ENCODE measurements at places on chromosomes 7 and 10.

- no peak for ATAC-seq
Measured at GRCh38 chr7:95066737-95067530, 159.5 kb downstream of the PPP1R9A start.

DNA sequence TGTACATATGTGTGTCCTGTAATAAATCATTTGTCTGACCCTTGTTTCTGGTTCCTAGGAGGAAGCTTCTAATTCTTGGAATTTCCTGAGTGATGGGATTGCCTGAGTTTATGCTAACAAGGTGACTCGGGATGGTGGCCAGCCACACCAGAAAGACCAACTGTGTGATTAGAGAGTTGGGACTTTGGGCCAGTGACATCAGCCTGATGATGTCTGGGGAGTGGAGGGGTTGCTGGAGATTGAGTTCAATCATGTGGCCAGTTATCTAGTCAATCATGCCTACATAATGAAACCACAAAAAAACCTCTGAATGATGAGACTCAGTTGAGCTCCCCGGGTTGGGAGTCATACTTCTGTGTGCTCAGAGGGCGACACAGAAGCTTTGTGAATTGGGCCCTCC is 23.5 kb upstream of the CARD11 start:
- ATAC-seq: peak; percentile 65

DNA sequence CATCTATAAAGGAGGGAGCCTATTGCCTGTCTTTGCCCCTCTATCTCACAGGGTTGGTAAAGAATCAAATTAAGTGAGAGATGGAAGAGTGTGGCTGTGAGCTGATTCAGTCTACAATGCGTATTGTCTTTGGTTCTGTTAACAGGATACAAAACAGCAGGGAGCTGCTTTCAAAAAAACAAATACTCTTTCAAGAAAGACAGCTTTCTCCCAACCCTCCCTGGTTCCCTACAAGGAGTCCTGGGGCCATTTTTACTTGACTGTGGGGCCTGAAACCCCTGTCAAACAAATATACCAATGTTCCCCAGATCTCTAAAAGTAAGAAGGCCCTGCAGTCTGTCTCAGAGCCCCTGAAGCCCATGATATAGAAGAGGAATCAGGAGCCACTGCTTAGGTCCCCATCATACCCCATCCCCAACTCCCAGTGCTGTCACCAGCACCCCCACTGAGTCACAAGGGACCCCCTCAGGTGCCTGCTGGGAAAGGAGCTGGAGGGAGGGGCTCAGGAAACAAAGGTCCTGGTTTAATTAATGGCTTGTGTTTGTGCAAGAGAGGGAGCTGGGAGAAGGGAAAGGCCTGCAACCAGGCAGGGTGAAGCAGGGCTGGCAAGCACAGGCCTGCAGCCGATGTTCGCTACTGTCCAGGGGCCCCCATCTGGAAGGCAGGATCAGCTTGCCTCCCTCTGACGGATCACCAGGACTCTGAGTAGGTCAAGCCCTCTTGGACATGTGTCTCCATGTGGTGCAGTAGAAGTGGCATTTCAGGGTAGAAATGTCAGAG is 182.0 kb upstream of the GHITM start:
- ATAC-seq: no peak

DNA sequence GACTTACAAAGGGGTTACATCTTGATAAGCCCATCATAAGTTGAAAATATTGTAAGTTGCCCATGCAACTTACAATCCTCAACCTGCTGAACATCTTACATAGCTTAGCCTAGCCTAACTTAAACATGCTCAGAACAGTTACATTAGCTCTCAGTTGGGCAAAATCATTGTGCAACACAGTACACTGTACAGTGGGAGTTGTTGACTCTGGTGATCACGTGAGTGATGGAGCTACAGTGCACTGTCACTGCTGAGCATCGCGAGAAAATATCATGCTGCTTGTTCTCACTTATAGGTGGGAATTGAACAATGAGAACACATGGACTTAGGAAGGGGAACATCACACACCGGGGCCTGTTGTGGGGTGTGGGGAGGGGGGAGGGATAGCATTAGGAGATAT is 214.9 kb upstream of the ZMIZ1 start:
- ATAC-seq: no peak

DNA sequence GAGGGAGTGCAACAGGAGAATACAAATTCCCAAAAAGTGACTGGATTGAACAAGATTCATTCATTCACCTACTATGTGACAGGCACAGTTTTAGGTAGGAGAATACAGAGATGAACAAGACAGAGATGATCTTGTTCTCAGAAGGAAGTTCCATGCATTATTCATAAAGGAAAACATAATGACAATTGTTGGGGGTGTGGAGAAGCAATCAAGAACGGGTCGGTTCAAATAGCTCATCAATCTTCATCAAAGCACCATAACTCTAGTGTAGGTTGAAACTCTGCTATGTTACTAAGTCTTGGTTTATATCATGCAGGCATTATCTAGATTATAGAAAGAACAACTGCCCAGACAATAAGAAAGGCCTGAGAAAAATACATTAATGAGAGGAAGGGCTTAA is 243.7 kb downstream of the DGKI start:
- ATAC-seq: no peak

- no peak for ATAC-seq
Measured at GRCh38 chr7:19508124-19508523, 200.7 kb downstream of the POLR1F start.

DNA sequence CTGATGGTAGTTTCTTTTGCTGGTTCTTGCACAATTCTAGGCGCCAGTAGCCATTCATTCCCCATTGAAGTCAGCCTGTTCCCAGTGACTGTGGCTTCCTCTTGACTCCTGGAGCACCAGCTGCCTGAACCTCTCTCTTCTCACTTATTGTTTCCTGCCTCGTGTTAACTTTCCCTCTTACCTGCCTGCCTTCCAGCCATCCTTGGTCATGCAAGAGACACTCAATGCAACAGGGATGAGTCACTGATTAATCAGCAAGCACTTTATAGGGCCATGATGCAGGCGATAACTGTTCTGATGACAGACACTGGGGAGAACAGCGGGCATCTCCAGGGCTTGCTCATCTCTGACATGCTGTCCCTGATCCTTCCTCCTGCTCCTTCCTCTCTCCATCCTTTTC is 122.0 kb downstream of the PLCE1 start:
- no peak for ATAC-seq

DNA sequence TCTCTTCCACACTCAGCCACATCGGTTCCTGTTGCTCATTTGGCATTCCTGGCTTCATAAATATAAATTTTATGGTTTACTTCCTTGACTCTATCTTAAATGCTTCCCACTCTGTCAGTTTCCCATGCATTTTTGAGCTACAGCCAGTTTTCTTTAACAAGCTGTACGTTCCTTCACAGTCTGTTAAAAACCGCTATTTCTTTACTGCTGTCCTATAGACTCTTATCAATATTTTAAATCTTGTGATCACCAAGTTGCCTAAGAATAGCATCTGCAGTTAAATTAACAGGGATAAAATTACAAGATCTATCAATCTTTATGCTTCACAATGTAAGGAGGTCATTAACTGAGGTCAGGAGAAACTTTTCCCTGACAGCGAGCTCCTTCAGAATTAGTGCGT is 103.1 kb upstream of the RHOBTB1 start:
- no peak for ATAC-seq

GRCh38 chr10:97238855-97239254 is 53.1 kb upstream of the SLIT1 start:
- ATAC-seq: no peak

- ATAC-seq: no peak
Measured at GRCh38 chr10:6570893-6571292, 9.2 kb downstream of the PRKCQ start.

DNA sequence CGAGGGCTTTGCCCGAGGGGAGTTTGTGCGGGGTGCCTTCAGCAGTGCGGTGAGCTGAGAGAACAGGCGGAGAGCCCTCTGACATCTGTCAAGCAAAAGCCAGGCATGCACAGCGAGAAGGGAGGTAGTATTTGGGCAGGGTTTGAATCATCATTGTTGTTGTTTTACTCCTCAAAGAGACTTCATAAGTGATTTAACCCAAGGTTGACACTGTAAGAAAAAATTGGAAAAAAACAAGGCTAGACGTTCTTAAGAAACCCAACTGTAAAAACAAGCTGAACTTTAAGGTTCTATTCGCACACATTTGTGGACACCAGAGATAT is 1.3 kb downstream of the ADAM22 start:
- no peak for ATAC-seq

- no peak for ATAC-seq
Measured at GRCh38 chr7:137169282-137169698, 174.2 kb downstream of the PTN start.

GRCh38 chr7:73340514-73340913 is 12.6 kb downstream of the FKBP6 start:
- no peak for ATAC-seq

GRCh38 chr10:53183733-53184132 is 411.1 kb upstream of the MBL2 start:
- ATAC-seq: no peak

- ATAC-seq: peak; percentile 28
Measured at GRCh38 chr10:124472071-124472470, 10.4 kb downstream of the LHPP start.

DNA sequence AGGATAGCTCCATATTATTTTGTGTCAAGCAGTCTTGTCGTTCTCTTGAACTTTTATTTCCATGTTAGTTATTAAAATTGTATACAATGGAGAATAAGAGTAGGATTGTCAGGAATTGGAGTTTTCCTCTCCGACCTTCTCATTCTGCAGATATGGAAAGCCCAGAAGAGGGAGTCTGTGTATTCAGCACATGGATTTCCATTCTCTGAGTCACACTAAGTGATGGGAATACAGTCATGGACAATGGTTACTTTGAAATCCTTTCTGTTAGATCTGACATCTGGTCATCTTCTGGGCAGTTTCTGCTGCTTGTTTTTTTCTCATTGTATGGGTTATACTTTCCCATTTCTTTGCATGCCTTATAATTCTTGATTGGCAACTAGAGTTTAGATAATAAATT is 5.0 kb upstream of the TASOR2 start:
- no peak for ATAC-seq

- no peak for ATAC-seq
Measured at GRCh38 chr10:74380795-74381194, 229.8 kb downstream of the ADK start.

DNA sequence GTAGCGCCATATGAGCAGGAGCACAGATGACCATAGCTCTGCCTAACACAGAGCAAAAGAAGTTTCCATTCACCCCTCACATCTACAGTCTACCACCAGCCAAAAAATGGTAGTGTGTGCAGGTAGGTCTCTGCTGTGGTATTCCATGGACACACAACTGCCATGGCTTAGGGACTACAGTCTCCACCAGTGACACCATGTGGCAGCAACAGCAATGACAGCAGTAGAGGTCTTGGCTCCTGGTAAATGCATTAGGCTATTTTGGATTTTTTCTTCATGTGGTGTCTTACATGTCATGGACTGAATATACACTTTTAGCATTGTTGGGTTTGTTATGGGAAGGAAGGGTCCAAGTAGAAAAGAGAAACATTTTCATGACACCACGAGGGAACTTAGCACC is 70.1 kb upstream of the CABCOCO1 start:
- no peak for ATAC-seq

- no peak for ATAC-seq
Measured at GRCh38 chr10:108166401-108166800, 1001.9 kb upstream of the SORCS1 start.

DNA sequence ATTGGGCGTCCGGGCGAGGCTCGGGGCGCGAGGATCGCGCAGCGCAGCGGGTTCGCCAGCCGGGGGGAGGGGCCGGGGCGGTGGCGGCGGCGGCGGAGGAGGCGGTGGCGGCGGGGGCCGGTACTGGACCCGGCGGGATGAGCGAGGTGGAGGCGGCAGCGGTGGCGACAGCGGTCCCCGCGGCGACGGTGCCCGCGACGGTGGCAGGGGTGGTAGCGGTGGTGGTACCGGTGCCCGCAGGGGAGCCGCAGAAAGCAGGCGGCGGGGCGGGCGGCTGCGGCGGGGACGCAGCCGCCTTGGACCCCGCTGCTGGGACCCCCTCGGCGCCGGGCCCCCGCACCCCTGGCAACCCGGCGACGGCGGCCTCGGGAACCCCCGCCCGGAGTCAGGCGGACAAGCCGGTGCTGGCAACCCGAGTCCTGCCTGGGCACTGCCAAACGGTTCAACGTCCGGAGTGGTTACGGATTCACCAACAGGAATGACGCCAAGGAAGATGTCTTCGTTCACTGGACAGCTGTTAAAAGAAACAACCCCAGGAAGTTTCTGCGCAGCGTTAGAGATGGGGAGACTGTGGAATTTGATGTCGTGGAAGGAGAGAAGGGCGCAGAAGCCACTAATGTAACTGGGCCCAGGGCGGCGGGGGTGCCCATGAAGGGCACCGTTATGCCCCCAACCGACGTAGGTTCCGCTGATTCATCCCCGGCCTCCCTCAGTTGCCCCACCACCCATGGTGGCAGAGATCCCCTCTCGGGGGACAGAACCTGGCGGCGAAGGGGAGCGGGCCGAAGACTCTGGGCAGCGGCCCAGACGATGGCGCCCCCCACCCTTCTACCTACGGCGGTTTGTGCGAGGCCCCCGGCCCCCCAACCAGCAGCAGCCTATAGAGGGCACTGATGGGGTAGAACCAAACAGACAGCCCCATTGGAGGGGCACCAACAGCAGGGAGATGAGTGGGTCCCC is 100.3 kb upstream of the CPXM2 start:
- ATAC-seq: no peak

DNA sequence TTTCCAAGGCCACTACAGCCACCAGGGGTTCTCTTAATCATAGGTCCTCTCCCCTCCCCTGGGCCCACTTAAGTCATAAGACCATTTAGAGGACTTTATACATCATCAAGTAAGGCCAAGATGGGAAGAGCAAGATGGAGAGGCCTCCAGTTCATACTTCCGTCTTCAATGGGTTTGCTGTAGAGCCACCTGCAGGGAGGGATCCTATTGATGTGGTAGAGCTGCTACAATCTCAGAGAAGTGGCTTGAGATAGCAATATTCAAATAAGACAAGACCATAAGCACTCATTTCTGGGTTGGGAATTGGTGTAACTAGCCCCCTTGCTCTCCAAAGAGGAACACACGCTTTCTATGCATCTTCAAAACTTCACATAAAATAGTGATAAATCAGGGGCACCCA is 214.2 kb downstream of the PLXNA4 start:
- ATAC-seq: no peak

GRCh38 chr7:128755819-128756476 is 16.8 kb downstream of the CALU start:
- ATAC-seq: no peak

GRCh38 chr7:953547-954327 is 743 bp downstream of the ADAP1 start:
- ATAC-seq: peak; percentile 10

GRCh38 chr10:69639291-69640195 is 9.5 kb downstream of the FAM241B start:
- peak; percentile 72 for ATAC-seq

DNA sequence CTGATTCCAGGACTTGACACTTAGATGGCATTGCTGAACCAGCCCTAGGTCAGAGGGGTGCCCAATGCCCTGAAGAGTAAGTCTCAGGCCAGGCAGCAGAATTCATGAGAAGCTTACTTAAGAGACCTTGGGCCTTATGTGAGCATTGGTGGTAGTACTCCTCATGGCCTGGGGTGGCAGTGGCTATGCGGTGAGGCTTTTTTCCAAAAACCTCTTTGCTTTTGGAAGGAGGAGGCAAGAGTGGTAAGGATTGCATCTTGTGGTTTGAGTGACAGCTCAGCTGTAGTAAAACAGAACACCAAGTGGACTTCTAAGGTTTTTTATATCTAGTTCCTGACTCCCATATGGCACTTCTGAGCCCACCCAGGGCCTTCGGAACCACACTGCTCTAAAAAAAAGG is 459.0 kb upstream of the STEAP1 start:
- ATAC-seq: no peak
